Hematopoietic multipotent progenitor cell treated with erythropoietin and hydrocortisone succinate and interleukin-3 and kit ligand, for 4 days (in vitro differentiated cells): ENCODE measurements at places on chromosomes 16 and 17.

DNA sequence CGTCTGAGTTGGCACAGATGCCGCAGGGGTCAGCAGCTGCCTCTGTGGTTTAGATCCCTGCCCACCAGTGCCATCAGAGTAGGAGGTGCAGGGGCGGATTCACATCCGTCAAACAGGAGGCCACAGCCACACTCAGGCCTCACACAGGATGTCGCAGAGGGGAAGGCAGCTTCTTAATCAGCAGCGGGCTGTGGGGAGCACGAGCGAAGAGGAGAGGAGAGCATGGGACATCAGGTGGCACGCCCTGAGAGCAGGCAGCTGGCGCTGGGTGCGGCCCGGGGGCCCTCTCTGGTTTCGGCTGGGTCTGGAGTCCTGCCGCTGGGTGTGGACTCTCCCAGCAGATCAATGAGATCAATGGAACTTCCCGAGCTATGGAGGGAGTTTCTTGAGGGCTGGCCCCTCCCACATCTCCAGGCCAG, 9.6 kb downstream of the LLGL2 start:
- DNase-seq: peak; percentile 91

- no peak for DNase-seq
Measured at GRCh38 chr17:60188759-60189158, 39.0 kb downstream of the CA4 start.

DNA sequence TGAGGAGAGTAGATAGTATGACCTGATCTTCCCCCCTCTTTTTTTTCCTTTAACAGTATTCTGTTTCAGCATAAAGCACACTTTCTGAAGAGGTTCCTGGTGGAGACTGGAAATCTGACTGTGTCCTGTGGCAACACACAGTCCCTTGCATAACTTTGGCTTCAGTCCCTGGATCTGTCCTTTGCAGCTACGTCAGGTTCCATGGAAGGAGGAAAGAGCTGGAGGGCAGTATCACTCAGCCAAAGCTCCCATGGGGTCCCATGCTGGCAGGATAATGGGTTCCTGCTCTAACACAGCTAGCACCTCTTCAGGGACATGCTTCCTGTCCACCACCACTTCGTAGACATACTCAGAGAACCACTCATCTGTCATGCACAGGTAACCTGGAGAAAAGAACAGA, 13.3 kb upstream of the SLC6A4 start:
- DNase-seq: no peak

GRCh38 chr16:66274335-66275110, 92.0 kb upstream of the CDH5 start:
- peak; percentile 70 for DNase-seq

DNA sequence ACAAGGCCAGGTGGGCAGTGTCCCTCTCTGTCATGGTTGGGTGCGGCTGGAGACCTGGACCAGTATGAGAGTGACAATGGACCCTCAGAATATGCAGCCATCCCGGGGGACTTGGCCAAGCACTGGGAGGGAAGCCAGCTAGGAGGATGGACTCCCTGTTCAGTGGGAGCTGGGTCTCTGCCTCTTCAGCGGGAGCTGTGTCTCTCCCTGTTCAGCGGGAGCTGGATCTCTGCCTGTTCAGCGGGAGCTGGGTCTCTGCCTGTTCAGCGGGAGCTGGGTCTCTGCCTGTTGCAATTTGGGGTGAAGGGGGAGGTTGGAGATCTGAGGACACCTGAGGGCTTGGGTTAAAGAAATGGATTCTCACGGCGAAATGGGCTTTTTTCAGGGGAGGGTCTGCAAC, 3.8 kb upstream of the PRSS33 start:
- no peak for DNase-seq

GRCh38 chr16:58088091-58088490, 41.1 kb downstream of the CFAP20 start:
- DNase-seq: no peak

DNA sequence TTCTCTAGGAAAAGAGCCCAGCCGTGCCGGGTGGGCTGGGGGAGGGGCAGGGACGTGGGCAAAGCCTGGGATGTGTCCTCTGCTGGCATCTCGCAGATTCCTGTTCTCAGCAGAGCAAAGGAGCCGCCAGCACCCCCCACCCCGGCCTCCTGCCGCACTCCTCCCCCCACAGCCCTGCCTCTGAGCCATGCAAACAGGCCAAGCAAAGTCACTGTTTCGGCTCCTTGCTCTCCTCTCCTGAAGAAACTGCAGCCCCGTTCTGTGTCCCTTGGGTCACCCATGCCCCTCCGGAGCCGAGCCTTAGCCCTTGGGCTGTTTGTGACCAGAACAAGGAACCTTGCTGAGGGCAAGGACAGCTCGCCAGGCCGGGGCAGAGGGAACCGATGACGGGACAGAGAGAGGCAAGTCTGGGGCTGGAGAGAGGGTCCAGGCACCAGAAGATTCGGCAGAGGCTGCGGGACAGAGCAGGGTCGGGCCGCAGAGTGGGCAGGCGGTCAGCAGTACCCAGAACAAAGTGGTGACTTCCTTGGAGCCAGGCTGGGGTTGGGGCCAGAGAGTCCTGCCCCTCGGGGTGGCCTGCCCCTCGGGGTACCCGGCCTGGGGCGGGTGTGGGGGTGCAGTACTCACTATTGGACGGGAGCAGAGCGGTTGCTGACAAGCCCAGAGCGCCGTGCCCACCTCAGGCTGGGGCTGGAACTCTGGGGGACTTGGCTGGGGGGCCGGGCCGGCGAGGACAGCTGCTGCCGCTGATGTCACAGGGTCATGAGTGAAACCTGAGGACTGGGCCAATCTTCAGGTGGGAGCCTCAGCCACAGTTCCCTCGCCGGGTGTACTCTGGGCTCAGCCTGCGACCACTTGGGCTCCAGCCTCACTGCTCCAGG, 9.2 kb upstream of the PRR29 start:
- no peak for DNase-seq

- DNase-seq: no peak
Measured at GRCh38 chr16:27499659-27500055, 50.1 kb downstream of the GTF3C1 start.

- no peak for DNase-seq
Measured at GRCh38 chr16:10831894-10832886, 13.6 kb upstream of the TVP23A start.

GRCh38 chr17:17137731-17138585, 68.2 kb downstream of the PLD6 start:
- no peak for DNase-seq

DNA sequence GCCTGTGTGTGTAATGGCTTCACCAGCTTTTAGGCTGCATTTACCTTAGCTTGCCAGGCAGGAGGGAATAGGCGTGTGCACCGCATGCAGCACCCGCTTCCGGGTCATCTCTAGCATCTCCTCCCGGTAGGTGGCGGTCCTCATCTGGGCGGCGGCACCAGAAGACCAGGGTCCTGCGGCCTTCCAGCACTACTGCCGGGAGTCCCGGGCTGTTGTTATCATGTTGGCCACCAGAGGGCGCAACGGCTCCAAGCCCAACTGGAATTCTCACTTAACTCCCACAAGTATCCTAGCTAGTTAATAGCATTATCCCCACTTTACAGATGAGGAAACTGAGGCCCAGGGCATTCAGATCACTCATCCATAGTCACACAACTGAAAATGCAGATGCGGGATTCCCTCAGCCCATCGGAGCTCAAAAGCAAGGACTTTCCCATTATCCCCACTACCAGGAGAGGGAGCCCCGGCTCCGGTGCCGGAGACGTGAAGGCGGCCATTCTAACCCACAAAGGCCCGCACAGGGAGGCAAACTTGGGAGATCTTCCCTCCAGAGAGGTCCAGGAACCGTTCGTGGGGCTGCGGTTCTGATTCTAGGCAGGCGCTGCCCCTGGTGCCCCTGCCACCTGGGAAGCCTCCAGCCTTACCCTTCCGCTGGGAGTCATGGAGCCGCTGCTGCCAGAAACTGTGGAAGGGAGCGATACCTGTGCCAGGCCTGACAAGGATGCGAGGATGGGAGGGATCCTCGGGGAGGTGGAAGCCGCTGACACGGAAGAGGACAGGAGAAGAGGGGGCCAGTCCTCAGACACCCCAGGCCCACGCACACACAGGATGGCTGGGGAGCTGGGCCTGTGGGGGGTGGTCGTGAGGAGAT, 23.9 kb downstream of the LGALS9 start:
- peak; percentile 95 for DNase-seq

DNA sequence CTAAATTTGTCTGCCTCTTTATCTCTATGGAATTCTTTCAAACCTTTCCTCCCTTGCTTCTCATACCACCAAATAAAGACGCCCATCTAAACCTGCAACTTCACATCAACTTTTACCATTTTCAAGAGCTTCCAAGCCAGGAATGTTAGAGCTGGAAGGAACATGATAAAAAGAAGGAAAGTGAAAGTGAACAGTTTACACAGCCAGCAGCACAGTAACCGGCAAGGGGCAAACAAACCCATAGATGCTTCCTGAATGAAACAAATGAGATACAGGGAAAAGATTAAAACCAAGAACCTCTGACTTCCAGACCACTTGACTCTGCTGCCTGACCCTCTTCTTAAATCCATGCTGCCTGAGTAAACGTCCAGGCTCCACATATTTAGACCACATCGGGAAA, 231.1 kb upstream of the CA10 start:
- DNase-seq: no peak

GRCh38 chr16:20053336-20053735, 20.4 kb downstream of the GPR139 start:
- DNase-seq: no peak

DNA sequence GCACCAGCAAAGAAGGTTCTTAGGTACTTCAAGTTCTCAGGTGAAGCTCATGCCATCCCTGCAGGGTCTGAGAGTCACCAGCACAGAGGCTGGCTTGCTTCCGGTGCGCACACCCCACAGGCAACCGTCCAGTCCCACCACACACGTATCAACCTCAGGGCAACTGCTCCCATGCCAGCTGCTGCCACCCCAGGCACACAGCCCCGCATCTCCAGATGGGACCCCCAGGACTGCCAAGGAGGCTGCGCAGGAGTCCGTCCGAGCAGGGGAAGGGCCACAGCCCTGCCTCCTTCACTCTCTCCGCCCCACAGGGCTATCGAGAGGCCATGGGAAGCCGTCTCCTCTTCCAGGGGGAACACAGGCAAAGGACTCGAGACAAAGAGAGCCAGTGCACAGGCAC, 13.3 kb downstream of the KIFC3 start:
- DNase-seq: no peak

GRCh38 chr17:16927641-16928321, 44.1 kb downstream of the TNFRSF13B start:
- no peak for DNase-seq

DNA sequence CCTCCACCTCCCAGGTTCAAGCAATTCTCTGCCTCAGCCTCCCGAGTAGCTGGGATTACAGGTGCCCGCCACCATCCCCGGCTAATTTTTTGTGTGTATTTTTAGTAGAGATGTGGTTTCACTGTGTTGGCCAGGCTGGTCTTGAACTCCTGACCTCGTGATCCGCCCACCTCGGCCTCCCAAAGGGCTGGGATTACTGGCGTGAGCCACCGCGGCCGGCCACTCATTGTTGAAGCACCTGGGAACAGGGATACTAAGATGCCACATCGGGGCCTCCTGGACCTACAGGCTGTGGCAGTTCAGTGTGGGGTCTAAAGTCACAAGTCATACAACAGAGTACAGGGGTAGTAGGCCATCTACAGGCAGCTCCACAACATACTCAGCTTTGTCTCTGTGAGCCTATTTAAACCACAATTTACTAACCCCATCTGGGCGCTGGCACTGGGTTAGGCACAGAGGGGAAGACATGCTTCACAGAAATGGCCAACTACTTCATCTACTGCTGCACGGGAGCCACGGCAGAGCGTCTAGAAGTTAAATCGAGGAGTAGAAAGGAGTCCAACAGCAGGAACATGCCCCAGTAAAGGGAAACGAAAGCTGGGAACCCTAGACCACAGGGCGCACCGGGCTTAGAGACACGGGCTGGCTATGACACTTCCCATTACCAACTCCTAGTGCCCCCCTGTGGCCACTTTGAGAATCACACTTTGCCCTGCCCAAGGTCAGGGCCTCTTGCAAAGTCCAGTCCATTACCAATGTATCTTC, 4.3 kb downstream of the VAMP2 start:
- DNase-seq: peak; percentile 94

- peak; percentile 94 for DNase-seq
Measured at GRCh38 chr17:3913531-3914311, 2.5 kb downstream of the P2RX1 start.
